ENCODE measurements at places on chromosomes 4 and X. TPM values are rescaled to one million over a fixed set of nuclear protein-coding genes. Genes with fewer than 3 reads are reported as not detected.
A peak's percentile ranks its signal among the peaks of the same experiment; 100 is the strongest.

DNA sequence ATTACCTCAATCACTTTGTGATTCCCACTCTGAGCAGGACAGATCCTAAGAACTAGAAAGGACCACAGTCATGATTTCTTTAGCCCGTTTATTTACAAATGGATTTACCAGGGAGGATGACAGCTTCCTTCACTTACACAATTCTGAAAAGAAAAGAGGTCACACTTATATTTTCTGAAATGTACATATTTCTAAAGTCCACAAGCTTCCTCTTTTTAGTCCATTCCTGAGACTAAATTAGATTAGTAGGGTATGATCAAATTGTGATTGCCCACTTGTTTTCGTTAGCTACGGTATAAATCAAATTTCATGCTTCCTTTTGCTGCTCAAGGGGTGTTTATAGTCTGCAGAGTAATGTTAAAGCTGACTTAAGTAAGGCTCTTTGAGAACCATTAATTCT, 7.6 kb upstream of the AMELX start:
- no peak for DNase-seq

GRCh38 chrX:110965409-110966090, 130.4 kb upstream of the PAK3 start:
- no peak for DNase-seq

DNA sequence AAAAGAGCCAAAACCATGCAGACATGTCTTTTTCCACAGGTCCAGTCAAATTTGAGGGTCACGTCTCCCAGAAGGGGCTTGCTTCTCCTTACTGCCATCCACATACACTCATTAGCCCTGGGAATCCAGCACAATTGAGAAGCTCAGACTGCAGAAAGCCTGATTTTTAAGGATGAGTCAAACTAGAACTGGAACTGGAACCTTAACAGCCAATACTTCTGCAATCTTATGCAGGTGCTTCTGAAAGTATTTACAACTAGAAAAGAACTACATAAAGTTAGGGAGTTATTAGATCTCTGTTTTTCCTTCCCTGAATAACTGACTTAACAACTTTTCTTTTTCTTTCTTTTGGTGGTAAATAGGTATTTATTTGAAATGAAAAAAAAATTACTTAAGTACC, 86.3 kb downstream of the CDS1 start:
- no peak for DNase-seq

DNA sequence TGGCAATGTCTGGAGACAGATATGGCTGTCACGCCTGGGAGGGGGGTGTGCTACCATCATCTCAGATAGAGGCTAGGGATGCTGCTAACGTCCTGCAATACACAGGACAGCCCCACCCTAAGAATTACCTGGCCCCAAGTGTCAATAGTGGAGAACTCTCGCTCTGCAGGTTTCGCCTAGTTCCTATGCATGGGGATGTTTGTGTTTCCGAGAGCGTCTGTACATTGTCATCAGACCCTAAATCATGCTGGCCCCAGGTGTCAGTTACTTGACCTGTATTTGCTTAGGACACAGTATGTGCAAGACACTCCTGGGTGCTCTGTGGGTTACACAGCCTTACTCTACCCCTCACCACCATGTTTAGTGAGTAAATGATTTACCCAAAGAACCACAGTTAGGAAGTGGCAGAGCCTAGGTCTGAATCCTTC, 90.8 kb downstream of the AFF1 start:
- DNase-seq = no peak

DNA sequence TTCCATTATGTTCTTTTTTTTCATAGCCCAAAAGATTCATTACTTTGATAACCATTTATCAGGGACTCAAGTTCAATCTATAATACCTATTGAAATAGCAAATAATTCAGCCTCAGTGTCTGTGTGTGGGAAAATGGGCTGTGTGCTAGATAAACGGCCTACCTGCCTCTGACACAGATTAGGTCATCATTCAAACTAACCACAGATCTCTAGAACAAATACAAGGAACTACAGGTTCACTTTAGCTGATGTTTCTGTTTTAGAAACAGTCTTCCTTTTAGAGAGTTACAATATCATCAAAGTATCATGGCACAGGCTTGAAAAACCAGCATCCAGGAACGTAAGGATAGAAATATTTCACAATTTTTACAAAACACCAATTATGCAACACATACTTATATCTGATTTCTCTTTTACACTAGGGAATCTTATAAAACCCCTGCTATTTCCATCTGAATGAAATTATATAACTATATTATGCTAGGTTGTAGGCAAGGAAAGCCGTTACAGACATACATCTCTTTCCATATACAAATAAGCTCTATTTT, 56.6 kb upstream of the MAB21L2 start:
- DNase-seq = no peak

GRCh38 chrX:136667446-136668168, 19.6 kb downstream of the CD40LG start:
- no peak for DNase-seq

- DNase-seq = no peak
Observed at GRCh38 chrX:123189338-123189737, 5.3 kb downstream of the GRIA3 start.

GRCh38 chrX:57286507-57287251, at the start of gene FAAH2:
TSS of gene FAAH2 (plus strand) at chrX:57286706. CDS start at chrX:57286826, 120 bp downstream.
- DNase-seq = peak; percentile 35

GRCh38 chr4:176193126-176193525, 2.3 kb downstream of the SPATA4 start:
- DNase-seq = no peak

GRCh38 chr4:173145131-173145530, 23.5 kb upstream of the GALNT7 start:
- no peak for DNase-seq

DNA sequence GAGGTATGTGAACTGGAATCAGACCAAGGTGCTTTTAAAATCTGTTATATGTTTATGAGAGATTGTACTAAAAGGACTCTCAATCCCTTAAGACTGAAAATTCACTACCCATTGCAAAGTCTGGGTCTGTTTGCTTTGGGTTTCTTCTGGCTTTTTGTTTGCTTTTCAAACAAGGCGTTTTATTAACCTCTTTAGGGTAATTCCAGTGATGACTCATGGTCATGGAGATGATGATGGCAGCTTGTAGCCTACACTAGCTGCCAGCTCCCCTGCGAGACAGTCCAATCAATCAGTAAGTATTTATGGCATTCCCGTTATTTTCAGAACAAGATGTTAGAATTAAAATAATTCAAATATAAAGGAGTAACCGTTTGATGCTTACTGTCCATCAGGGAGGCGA, 643.8 kb upstream of the FTHL17 start:
- DNase-seq = no peak

DNA sequence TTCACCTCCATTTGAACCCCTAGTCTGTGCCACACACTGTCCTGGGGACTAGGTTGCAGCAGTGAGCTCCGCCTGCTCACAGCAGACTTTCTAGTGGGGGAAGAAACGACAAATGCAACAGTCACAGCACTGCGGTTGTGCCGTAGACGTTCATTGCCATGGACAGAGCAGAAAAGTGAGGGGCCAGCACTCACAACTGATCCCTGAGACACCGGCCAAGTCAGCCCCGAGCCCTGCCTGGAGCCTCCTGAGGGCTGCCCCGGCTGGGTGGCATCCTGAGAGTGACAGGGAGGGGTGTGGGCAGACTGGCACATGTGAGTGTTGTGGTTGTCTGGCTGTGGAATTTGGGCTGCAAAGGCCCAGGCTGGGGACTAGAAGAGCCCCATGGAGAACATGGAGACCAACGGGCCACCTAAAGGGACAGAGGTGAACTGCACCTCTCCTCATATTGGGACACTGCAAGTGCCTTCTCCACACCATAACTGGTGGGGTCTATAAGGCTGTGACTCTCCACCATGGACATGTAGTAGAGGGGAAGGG, 4.6 kb downstream of the DUSP9 start:
- DNase-seq = no peak

- no peak for DNase-seq
Observed at GRCh38 chrX:80876877-80877276, 67.2 kb upstream of the BRWD3 start.

- DNase-seq = no peak
Observed at GRCh38 chr4:79915246-79915645, 157.8 kb downstream of the ANTXR2 start.

DNA sequence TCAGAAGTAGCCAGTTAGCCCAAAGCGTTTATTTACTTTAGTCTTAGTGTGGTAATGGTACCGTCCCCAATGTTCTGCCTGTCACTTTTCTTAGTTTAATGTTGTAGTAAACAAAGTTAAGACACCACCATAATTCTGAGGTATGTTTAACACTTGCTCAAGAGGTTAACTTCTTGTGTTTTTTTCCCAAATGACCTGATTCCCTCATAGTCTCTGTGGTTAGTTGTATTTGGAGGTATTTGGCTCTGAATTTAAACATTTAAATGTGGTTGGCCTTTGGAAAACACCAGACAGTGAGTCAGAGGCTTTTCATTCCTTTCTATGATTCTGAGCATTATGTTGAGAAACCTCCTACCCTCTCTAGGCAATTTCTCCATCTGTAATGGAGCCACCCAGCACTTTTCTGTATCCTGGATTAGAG, 47.9 kb downstream of the CXCL1 start:
- DNase-seq = no peak

The LDOC1 gene
- total RNA-seq = 0.59 TPM

The CENPVL1 gene
- total RNA-seq = not detected

The CYTL1 gene
- not detected for total RNA-seq
